ENCODE measurements at places on chromosomes 5 and 9. TPM values are rescaled to one million over a fixed set of nuclear protein-coding genes. Genes with fewer than 3 reads are reported as not detected.

DNA sequence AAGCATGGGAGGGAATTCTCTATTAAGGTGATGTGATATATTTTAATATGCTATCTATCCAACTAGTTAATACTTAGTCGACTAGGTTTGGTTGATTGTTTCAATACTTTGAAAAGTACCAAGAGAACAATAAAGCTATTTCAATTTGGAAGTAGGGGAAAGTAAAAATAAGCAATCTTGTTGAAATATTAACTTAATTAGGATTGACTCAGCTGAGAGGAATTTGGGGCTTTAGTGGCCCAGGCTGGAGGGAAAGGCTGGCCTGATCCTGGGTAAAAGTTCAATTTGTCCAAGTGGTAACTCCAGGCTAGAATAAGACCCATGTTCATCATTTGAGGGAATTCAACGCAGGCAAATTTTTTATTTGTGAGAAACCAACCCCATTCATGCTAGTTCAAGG, 48.6 kb downstream of the NMUR2 start:
- no peak for DNase-seq

DNA sequence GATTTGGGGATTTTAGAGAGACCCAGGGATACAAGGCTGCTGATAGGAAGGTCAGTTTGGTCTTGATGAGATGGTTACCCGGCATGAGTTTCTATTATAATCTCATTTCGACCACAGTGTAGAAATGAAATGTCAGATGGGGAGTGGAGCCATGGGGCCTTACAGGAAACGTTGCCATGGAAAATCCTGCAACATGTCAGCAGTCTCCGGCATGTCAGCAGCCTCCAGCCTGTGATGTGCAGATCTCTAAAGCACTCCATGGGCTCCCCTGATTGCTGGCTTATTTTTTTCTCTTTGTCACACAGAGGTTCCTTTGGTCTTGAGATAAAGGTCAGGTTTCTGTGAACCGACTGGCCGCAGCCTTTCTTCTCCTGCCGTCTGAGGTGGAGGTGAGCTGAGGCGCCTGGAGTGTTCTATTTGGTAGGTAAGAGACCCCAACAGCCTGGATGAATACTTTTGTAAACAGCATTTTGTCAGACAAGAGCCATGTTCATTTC, 208.7 kb upstream of the DAP start:
- no peak for DNase-seq

Gene STPG3
- 0.26 TPM for total RNA-seq

- no peak for DNase-seq
Observed at GRCh38 chr9:112015149-112015548, 118.5 kb downstream of the UGCG start.

DNA sequence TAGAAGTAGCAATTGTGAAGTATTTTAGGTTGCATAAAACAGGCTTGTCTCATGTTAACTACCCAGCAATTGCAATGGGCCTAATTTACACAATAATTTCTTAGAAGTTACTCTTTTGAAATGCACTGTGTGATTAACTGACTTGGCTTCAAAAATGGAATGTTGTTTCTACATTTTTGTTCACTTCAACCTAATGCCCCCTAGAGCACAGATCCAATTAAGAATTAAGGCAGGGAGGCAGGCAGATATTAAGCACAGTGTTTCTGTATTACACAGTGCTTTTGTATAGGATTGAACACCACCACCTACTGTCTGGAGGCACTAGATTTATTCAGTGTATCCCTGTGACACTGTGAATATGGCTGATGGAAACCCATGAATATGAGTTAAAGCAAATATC, 302.1 kb downstream of the FBXL17 start:
- DNase-seq: no peak

DNA sequence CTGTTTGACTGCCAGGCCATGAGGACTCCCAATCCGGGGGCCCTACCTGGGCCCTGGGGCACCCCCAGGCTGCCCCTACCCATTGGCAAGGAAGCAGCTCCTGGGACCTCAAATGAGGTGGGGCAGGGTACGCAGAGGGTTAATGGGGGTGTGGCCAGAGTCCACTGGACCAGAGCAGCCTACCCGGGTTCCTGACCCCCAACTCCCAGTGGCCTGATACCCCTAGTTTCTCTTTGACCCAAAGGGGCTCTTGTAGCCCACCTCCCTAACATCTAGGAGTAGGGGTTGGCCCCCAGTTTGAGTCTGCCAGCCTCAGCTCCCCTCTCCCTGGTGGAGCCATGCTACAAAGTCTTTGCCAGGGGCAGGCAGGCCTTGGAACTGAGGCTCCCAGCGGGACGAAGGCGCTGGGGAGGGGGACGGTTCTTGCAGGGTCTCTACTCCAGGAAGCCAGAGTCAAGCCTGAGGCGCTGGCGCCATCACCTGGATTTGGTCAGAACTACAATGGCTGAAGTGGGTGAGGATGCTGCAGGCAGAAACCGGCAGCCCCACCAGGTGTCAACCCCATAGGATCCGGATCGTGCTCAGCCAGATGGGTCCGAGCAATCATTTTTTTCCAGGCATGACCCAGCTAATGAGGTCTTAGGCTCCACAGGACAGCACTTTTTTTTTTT, 8.4 kb upstream of the CERCAM start:
- DNase-seq: peak; percentile 99

Gene CBY3
- total RNA-seq: not detected

- DNase-seq: no peak
Observed at GRCh38 chr5:111779922-111780292, 22.9 kb upstream of the NREP start.

Gene CCL27
- 0.86 TPM for total RNA-seq

Gene PTPN3
- total RNA-seq: 1.3 TPM

Gene PHPT1
- 170 TPM for total RNA-seq

DNA sequence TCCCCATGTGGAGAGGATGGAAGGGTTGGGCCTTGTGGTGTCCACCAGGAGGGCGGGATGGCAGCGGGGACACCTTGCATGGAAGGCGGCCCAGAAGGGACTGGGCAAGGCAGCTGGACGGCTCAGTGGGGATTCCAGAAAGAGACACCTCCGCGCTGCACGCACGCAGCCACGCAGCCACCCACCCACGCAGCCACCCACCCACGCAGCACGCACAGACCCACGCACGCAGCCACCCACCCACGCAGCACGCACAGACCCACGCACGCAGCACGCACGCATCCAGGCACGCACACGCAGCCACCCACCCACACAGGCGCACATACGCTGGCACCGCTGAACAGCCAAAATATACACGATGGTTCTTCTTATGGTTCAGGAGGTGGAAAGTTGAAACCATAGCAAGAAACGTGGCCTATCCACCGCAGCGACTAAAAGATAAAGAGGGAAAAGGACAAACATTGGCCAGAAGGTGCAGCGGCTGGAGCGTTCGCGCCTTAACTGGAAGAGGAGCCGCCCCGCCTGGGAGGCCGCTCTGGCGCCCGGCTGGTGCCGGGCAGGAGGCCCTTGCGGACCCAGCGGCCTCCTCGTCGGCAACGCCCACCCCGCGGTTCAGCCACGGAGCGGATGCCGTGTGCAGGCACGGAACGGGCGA, 22.2 kb upstream of the EXOC3 start:
- no peak for DNase-seq

GRCh38 chr5:176723440-176723839, 76.2 kb downstream of the TSPAN17 start:
- no peak for DNase-seq

DNA sequence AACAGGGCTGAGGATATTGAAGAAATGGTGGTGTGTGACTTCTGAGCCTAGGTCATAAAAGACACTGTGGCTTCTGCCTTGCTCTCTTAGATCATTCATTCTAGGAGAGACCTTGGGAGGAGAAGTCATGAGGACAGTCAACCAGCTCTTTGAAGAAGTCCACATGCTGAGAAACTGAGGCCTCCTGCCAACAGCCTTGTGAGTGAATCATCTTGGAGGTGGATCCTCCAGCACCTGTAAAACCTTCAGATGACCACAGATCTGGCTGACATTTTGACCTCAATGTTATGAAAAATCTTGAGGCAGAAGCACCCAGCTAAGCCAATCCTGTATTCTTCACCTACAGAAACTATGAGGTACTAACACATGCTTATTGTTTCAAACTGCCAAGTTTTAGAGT, 165.9 kb downstream of the CARTPT start:
- no peak for DNase-seq

Gene SLC34A3
- total RNA-seq: not detected

- DNase-seq: no peak
Observed at GRCh38 chr9:83509402-83509801, 28.8 kb downstream of the FRMD3 start.

Gene PHF2
- total RNA-seq: 34.4 TPM

DNA sequence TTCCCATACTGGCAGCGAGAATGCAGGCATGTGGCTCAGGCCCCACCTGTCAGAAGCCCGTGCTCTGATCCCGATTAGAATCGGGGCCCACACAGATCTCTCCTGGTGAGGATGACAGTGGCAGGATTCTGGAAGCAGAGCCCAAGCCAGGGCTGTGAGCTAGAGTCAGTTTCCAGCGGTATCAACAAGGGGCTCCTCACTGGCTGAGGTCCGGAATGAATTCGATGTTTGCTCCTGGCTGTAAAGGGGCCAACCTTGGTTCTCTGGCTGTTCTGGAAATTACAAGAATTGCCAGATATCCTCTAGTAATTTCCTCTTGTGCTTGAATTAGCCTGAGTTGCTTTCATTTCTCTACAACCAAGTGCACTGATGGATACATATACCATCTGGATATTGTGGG, 129.1 kb upstream of the SPRY4 start:
- no peak for DNase-seq

Gene PAEP
- not detected for total RNA-seq

DNA sequence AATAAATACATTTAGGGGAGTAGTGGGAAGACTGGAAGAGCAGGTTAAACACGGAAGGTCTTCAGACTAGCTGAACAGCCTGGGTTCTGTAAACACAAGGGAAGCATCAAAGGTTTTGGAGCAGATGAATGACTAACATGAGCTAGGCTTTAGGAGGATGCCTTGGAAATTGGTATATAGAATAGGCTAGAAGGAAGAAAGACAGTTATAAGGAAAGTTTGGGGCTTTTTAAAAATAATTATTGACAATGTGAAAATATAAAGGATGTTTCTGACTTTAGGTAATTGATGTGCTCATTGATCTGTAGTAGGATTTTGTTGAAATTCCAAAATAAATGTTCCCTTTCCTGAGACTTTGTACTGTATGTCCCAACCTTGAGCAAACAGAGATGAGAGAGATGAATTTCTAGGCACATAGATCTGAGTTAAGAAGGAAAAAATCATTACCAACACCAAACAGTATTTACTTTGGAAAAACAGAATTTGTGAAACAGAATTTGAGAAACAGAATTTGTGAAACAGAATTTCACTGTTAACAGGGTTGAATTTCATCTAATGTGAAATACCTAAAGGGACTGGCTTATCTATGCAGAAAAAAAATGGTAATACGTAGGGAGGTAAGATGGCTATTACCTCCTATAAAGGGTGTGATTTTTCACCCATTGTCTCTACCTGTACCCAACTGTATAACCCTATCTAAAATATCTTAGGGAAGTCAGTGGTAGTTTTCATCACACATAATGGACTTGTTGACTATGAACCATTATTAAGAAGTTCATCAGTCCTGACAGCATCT, 28.8 kb downstream of the SKP2 start:
- no peak for DNase-seq

DNA sequence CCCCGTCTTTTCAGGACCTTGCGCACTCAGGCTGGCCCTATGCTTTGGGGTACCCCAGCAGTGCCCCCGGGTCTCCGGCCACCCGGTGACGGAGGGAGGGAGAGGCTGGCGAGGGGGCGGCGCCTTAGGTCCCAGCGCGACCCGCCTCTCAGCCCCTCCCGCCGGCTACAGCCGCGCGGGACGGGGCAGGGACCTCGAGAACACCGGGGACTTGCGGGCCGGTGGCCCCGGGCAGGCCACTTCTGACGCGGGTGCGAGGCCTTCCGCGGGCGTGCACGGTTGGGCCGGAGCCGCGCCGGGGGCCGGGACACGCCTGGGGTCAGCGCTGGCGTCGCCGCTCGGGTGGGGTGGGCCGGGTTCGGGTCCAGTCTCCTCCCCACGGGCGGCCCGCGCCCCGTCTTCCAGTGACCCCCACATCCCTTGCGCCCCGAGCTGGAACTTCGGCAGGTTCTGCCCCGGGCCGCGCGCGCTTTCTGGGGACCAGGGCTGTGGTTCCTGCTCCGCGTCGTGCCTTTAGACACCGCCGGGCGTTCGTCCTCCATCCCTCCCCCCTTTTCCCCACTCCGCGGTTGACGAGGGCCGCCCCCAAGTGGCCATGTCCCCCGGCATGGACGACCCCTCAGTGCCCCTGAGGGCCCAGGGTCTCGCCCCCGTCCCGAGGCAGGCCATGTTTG, 3.8 kb upstream of the SQSTM1 start:
- DNase-seq: no peak

Gene MYO10
- total RNA-seq: 93.4 TPM

Gene SPACA9
- total RNA-seq: 4.1 TPM
